Stimulated activated CD4-positive, alpha-beta T cell treated with anti-CD3 and anti-CD28 coated beads, Interleukin-1b, Interleukin-23, amount 100 ng/mL, for 48 hours (primary cell): ENCODE measurements at places on chromosomes 4 and X.

DNA sequence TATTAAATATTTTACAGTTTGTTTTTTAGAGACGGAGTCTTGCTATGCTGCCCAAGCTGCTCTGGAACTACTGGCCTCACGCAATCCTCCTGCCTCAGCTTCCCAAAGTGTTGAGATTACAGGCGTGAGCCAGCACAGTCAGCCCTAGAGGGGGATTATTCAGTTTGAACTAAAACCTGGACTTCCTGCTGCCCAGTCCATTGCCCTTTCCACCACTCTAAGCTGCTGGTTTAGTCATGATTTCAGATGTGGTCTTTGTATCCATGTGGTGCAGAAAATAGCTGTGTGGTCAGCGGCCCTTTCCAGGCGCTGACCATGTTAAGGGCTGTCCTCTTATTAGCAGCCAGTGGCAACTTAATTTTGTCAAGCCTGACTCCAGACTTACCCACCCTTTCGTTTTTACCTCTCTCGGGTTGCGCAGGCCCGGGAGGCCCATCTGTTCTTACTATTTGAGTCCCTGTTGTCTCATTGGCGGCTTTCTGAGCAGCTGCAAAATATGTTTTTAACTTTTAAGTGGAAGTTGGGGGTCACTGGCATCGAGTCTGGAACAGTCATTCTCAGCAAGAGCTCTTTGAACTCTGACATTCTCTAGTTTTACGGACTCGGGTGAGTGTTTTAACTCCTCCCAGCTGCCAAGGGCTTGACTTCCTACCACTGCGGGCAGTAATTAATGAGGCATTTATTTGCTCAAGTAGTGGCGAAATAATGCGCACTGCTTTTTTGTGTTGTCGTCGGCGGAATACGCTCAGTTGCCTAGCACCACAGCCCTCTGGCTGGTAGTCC lies 773 bp upstream of the VMA21 start:
- DNase-seq: peak; percentile 43

GRCh38 chrX:70754169-70754848 lies 154.2 kb downstream of the TEX11 start:
- DNase-seq: peak; percentile 1

DNA sequence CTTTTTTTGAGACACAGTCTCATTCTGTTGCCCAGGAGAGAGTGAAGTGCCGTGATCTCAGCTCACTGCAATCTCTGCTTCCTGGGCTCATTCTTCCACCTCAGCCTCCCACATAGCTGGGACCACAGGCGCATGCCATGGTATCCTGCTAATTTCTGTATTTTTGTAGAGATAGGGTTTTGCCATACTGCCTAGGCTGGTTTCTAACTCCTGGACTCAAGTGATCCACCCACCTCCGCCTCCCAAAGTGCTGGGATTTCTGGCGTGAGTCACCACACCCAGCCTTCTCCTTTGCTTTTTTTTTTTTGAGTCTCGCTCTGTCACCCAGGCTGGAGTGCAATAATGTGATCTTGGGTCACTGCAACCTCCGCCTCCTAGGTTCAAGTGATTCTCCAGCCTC lies 94.1 kb downstream of the PDS5A start:
- no peak for DNase-seq

GRCh38 chrX:121894756-121895155 lies 847.3 kb downstream of the GLUD2 start:
- no peak for DNase-seq

DNA sequence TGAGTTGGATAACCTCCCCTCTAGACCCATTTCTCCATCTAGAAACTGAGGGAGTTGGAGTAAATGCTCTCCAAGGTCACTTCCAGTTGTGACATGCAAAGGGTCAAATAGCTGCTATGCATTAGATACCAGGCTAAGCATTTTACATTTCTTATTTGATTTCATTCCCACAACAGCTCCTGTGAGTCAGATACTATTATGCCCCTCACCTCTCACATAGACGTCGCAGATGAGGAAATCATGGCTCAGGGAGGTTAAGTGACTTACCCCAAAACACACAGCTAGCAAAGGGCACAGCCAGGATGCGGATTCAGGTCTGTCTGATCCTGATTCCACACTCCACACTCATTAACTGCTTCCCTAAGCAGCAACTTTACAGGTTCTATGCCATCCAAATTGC lies 57.7 kb downstream of the PRPS1 start:
- DNase-seq: no peak

DNA sequence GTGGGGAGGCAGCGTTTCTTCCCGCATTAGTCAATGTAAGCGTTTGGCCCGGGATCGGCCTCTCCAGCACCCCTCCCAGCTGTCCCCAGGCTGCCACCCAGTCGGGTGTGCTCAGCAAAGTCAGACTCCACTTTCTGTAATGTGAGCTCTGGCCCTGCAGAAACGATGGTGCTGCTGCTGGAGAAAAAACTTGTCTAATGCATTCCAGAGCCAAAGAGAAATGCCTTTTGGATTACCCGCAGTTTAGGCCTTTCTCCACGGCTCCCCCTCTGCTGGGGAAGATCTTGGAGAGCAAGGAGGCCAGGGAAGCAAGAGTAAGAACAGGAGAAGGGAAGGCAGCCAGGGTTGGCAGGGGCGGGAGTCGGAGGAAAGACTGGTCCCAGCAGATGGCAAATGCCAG lies 55.2 kb downstream of the ELF4 start:
- no peak for DNase-seq

DNA sequence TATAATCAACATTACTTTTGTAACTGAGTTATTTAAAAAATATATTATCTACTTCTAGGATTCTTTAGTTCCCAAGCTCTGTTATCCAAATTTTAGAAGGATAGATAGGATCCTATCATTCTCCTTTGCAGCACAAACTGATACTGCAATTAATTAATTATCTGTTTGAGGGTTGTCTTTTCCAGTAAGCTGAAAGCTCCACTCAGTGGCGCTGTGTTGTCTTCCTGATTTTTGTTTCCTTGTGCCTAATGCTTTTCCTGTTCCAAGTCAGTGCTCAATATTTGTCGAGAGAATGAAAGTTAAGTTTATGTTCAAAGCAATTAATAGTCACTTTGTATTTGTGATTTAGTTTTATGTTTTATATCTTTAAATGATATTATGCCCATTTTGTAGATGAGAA lies 107.4 kb upstream of the ANK2 start:
- DNase-seq: no peak

DNA sequence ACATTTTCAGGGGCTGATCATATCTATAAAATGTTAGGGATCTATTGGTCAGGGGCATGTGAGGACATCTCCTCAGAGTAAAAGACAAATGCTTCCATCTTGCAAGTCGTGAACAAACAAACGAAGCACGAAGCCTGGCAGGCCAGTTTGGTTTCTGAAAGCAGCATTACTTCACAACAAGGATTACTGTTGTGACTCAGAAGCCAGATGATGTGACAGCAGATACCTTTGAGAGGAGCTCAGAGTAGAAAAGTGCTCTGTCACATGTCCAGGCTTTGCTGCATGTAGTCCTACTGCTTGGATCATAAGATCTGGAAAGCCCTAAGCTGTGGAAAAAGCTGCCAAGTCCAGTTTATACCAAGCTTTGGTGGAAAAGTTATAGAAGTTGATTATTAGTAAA lies 1827.2 kb downstream of the ARAP2 start:
- DNase-seq: no peak

- DNase-seq: no peak
These were observed 15.3 kb downstream of the CYTL1 start for GRCh38 chr4:5003918-5004317.

- DNase-seq: no peak
These were observed 21.4 kb upstream of the NSUN7 start for GRCh38 chr4:40728333-40728732.

DNA sequence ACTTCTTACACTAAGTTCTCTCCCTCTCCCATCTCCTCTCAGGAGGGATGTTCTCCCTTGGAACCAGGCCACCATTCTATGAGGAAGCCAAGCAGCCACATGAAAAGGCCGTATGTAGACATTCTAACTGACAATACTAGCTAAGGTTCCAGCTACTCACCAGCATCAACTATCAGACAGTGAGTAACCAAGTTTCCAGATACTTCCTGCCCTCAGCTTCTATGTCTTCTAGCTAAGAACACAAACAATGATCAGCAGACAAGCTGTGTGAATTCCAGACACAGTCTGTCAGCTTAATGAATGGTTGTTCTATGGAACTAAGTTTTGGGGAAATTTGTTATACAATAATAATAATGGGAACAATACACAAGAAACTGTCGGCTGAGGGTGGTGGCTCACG lies 50.8 kb downstream of the SMIM14 start:
- no peak for DNase-seq

DNA sequence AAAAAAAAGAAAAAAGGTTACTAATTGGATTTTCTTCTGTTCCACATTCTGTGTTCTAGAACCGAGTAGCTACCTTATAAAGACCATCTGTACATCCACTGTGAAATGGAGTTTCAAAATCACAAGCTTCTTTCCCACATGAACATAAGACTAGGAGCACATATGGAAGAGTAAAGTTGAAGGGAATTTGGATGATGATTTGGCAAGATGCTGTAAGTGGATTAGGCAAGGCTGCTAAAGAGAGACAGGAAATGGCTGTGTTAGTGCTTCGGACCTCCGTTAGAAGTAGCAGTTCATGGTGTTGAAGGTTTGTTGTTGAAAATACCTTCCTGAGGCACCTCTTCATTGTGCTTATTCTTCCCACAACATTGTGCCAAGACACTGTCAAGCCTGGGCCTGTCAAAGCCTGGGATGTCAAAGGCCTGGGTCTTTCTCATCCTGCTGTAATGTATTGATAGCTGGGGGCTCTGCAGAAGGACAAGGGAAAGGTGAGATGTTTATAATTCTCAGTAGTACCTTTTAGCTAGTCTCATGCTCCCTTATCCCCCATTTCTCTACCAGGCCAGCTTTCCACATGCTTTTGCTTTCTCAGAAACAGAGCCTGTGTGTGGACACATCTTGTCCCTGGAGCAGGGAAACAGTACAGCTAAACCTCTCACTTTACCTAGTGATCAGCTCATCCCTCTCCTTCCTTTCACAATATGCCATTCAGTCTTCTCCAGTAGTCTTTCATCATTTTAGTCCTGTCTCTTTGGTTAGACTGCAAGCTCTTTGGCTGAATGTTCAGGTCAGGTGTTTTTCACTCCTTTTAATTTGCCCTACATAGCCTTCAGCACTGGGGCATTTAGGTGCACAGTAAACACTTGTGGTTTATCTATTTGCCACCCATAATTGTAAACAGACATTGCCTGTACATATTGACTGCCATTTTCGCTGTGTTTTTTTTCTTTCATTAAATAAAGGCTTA lies 37.9 kb upstream of the CYP2U1 start:
- DNase-seq: no peak

DNA sequence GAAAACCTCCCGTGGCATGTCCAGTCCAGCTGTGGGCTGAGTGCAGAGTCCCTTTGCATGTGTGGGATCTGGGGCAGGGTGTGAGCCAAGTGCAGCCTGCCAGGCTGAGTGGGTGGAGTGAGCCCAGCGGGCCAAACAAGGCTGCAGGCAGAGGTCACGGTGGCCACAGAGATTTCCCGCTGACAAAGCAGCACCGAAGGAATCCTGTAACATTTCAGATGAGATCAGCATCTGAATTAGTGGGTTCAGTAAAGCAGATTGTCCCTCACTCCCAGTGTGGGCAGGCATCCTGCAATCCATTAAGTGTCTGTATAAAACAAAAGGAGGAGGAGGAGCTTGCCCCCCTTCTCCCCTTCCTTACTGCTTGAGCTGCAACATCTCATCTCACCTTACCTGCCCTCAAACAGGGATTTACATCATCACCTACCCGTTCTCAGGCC lies 324.4 kb downstream of the FAT4 start:
- no peak for DNase-seq

- no peak for DNase-seq
These were observed 26.9 kb downstream of the C4orf46 start for GRCh38 chr4:158644760-158645159.

DNA sequence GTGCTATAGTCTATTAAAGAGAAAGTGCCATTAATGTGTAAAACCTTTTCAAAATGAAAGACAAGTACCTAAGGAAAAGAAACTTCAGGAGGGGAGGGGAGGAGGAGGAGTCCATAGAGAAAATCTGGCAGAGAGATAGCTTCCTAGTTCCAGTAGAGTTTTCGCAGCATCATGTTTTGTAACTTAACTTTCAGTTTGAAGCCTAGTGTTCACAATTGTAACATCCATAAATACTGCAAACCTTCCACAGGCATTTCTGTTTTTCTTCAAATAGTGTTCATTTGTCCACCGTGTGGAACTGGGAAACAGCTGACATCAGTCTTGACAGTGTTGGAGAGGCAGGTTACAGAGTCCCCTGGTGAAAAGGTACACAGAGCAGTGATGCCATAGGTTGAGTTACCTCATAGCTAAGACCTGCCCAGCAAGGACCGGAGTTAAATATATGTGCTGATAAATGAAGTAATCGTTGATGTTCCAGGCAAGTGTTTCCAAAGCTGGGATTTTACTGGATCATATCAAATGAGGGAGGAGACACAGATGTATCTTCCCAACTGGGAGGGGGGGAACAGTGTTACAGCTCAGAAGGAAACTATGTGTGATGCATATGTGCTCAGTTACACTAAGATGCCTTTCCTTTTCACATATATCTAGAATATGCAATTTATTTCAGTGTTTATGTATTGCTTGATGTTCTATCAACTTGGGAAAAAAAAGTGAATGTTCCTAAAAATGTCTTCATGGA lies 369.5 kb upstream of the FAM241A start:
- no peak for DNase-seq

- DNase-seq: peak; percentile 50
These were observed 669 bp downstream of the IRF2 start for GRCh38 chr4:184473499-184474262.

GRCh38 chr4:82610041-82610440 lies 48.3 kb upstream of the TMEM150C start:
- no peak for DNase-seq

GRCh38 chr4:20505927-20506326 lies 194.3 kb upstream of the PACRGL start:
- no peak for DNase-seq

DNA sequence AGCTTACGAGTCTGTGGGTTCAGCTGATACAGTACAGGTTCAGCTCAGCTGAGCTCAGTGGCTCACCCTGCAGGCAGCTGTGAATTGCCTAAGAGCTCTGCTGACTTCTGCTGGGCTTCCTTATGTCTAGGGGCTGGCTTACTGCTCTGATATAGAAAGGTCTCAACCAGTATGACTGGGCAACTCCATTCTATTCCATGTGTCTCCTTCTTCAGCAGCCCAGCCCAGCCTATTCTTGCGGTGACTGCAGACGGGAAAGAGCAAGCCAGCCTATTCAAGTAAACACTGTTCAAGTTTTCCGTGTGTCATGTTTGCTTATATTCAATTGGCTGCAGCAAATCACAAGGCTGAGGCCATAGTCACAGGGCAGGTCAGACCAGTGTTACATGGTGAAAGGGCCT lies 615.4 kb upstream of the ZFP42 start:
- DNase-seq: no peak

- DNase-seq: peak; percentile 59
These were observed 19.9 kb upstream of the ENPP6 start for GRCh38 chr4:184237612-184238011.

DNA sequence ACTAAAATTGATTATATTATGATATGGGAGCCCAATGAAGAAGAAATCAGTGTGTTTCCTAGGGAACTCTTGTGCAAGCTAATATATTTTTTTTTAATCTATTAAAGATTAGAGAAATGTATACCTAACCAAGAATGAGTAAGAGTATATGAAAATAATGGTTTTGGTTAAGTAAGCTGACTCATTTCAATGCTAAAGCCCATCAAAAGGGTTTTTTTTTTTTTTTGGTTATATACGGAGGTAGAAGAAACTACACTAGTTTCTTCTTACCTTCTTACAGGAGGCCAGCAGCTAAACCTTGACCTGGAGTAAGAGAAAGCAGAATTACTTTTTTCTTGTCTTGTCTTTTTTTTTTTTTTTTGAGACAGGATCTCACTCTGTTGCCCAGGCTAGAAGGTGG lies 27.5 kb downstream of the RUFY3 start:
- no peak for DNase-seq

GRCh38 chr4:69831646-69832325 lies 28.2 kb downstream of the SULT1E1 start:
- DNase-seq: no peak
